ENCODE measurements at places on chromosomes 16 and 17. TPM values are rescaled to one million over a fixed set of nuclear protein-coding genes. Genes with fewer than 3 reads are reported as not detected.

Gene MRPL58
- 33.8 TPM for total RNA-seq

Gene MRPL45
- total RNA-seq: 42.0 TPM

Gene WFIKKN2
- total RNA-seq: not detected

DNA sequence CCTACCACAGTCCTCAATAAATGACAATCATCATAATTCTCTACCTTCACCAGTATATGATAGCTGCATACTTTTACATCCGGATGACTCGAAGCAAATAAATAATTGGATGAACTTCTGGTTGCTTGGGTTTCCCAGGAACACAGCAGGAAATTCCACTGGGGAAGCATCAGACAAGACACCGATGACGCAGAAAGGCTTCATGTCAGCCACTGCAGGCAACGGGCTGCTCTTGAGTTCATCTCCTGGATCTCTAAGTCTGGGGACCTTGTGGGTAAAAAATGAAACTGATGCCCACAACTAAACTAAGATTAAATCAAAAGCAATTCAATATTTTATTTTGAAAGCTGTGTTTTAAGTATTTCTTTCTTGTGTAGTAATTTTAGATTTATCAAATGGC is 472.1 kb upstream of the C16orf82 start:
- DNase-seq: no peak
